ENCODE measurements at places on chromosomes 6 and 20.

- DNase-seq = no peak
Measured at GRCh38 chr6:27775796-27776184, 136.4 kb downstream of the OR2B2 start.

DNA sequence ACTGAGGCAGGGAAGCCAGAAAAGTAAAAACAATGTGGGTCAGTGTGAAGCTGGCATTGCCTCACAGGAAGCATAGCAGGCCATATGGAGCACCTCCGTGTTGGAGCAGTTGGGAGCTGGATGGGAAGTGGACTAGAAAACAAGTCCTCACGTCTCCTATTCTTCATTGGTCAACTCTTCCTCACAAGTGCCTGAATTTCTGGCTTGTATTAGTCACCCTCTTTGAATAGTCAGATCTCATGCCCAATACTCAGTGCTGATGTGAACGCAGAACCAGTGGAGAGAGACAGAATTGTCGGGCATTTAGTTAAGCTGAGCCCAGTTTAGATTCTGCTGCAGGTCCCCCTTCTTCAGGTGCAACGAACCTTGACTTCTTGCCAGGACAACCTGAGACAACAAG, 22.3 kb upstream of the RSPO3 start:
- no peak for DNase-seq

DNA sequence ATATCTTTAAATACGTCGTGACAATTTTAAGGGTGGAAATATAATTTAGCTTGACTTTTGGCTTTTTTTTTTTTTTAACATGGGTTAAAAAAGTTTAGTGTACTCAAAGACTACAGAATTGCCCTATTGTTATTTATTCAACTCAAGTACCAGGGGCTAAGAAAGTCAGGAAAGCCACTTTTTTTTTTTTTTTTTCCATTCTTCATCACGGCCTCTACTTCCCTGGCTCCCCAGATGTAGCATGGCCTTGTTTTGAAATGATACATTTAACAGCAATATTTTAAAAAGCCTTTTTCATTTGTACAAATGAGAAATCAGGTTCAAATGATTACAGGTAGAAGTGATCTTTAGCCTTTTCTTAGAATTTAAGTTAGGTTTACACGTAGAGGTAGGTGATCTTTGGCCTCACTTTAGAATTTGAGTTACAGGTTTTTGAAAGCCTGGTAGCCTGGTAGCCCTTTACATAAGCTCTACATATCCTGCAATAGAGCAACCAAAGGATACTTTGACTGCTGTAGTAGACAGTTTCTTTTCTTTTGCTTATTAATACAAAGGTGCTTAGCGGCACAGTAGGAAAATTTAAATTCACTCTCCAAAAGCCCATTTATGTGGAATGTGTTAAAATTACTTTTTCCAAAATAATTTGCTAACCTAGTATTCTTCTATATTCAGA, 160.5 kb upstream of the MMS22L start:
- no peak for DNase-seq

GRCh38 chr6:160583794-160584193, 80.3 kb downstream of the LPA start:
- DNase-seq = no peak

DNA sequence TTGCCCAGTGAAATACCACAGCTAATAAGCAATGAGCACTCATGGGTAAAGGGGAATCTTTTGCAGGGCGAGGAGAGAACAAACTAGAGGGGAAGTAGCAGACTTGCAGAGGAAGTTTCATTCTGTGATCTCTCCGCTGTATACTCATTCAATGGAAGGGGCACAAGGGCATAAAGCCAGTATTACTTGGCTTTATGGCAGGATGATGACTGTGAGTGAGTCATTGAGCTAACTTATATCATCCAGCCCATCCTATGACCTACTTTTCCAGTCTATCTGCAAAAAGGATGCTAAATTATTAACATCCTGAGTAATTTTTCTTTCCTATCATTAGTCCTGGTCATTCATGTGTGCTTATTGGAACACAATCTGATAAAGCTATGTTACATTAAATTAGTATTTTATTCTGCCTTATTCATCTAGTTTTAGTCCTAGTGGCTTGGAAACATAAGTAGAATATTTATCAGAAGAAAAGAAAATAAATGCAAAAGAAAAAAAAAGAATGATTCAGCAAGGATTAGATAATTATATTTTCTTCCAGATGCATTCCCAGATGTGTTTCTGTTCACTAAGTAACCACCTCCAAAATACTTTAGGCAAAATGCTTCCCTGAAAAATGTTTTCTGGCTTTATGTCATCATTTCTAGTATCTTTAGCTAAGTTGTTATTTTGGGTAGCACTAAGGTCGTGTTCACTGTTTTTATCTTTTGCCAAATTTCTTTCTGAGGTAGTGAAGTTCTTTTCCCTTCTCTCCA, 471.7 kb downstream of the CDKAL1 start:
- no peak for DNase-seq

DNA sequence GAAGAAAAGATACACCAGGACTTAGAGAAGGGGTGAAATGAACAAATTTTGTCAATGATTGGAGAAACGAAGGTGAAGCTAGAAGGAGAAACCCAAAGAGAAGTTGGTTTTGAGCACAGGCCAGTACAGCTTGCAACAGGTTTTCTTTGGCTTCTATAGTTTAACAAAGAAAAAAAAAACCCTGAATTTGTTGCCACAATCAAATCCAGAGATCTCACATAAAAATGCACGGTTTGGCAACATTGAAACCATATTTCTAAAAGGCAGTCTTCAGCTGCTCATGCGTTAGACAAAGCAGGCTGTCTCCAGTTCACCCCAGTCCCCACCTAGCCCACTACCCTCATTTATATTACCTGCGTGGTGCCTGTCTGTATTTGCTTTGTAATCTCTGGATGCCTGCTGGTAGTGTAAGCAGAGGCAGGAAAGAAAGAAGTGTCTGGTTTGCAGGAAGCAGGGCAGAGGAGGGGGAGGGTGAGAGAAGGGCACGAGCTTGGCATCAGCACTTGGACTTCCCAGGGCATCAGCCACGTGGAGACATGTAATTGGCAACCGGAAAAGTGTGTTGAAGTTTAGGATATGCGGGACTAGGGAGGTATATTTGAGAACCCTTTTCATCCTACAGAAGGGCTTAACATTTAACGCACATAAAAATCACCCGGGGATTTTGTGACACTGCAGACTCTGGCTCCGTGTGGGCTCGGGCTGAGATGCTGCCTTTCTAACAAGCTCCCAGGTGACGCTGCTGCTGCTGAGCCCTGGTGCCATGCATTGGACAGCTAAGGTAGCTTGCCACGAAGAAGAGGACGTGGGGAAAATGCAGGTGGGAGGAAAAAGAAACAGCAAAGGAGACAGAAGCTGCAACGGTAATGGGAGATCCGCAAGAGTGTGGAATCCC, 14.4 kb downstream of the PFDN4 start:
- DNase-seq = no peak

- no peak for DNase-seq
Measured at GRCh38 chr6:111793711-111794111, 79.5 kb downstream of the FYN start.

DNA sequence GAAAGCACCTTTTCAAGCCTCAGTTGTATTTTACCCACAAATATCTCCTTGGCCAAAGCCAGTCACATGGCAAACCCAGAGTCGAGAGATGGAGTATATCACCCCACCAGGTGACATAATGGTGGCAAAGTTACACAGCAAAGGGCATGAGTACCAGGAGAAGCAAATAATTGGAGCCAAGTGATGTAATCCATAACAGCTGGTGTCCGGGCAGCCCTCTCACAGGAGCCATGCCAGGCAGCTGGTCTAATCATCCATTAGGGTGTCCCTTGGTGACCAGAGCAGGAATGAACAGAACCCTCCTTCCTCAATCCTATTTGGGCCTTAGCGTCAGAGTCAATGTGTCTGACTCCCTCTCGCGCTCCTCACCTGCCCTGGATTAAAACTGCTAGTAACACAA, 272.1 kb downstream of the LRFN2 start:
- DNase-seq = no peak

Measured in right forelimb (tissue), 1 donor.